GM12892 (cell line): ENCODE measurements at places on chromosomes 3 and 15.
A peak's percentile ranks its signal among the peaks of the same experiment; 100 is the strongest.

GRCh38 chr15:70033109-70033508, 64.6 kb downstream of the TLE3 start:
- DNase-seq = no peak

DNA sequence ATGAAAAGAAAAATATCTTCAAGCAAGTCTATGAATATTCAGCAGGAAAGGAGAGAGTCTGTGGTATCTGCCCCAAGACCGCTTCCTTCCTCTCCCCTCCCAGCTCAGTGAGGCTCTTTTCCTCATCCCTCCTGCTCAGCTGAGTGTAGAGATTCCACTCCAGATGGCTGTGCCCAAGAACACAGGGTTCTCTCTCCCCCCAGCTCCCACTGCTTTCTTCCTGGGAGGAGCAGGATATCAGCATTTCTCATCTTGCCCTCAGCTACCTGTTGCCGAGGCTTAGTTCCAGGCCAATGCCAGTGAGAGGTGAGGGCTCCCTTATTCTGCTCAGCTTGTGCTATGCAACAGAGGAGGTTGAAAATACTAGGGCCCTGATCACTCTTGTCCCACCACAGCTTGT, 211.9 kb downstream of the SV2B start:
- no peak for DNase-seq

GRCh38 chr3:153669527-153669926, 451.7 kb upstream of the ARHGEF26 start:
- no peak for DNase-seq

- no peak for DNase-seq
Measured at GRCh38 chr3:185843126-185843525, 18.3 kb upstream of the IGF2BP2 start.

- DNase-seq = no peak
Measured at GRCh38 chr3:100023595-100023994, 90.7 kb downstream of the FILIP1L start.

- no peak for DNase-seq
Measured at GRCh38 chr3:48716508-48716981, 476 bp downstream of the IP6K2 start.

- no peak for DNase-seq
Measured at GRCh38 chr3:56799251-56799882, 2.4 kb downstream of the ARHGEF3 start.

GRCh38 chr3:50519471-50520089, 16.1 kb upstream of the CACNA2D2 start:
- peak; percentile 60 for DNase-seq

DNA sequence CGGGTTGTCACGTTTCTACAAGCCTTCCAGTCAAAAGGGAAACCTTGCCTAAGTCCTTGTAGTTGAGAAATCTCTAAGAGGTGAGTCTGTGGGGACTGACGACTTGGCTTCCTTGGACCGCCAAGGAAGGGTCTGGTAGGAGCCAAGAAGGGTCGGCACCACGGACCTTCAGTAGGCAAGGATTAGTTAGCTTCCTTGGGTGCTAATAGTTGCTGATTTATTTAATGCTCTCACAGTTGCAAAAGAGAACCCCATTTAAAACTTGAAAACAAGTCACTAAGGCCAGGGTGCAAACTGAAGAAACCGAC, 361 bp upstream of the LCMT2 start:
- DNase-seq = no peak

GRCh38 chr3:135261916-135262315, 466.9 kb downstream of the EPHB1 start:
- no peak for DNase-seq

DNA sequence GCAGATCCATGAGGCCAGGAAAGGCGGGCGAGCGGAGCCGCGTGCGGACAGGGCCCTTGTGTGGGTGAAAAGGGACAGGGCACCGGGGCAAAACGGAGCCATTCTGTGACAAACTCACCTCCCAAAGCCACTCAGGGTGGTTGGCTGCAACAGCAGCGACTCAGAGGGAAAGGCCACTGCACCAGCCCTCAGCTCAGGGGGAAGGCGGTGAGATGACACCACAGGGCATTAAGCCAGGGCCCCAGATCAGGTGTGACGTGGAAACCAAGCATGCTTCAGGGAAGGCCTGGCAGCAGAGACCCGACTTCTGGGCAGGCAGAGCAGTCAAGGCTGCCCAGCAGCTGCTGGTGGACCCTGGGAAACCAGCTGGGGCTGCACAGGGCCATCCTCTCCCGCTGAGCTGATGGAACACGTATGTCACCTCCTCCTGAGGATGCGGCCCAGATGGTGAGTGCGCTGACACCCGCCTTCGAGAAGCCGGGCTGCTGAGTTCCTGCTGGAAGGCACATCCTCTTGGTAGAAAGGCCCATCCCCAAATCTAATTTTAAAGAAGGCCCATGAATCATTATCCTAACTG, 82.3 kb downstream of the CHSY1 start:
- no peak for DNase-seq

DNA sequence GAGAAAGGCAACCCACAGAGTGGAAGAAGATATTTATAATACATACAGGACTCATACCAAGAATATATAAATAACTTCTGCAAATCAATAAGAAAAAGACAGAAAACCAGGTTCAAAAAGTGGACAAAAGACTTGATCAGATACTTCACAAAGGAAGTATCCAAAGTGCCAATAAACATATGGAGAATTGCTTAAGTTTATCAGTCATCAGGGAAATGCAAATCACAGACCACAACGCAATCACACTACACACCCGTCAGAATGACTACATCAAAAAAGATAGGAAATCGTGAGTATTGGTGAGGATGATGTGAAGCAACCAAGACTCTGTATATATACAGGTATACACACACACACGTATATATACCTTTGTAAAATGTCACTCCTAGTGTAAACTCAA, 180.6 kb downstream of the FAM43A start:
- no peak for DNase-seq

GRCh38 chr15:70269991-70270751, 172.5 kb upstream of the TLE3 start:
- DNase-seq = no peak

GRCh38 chr15:39920510-39921273, 626 bp upstream of the GPR176 start:
- peak; percentile 82 for DNase-seq

DNA sequence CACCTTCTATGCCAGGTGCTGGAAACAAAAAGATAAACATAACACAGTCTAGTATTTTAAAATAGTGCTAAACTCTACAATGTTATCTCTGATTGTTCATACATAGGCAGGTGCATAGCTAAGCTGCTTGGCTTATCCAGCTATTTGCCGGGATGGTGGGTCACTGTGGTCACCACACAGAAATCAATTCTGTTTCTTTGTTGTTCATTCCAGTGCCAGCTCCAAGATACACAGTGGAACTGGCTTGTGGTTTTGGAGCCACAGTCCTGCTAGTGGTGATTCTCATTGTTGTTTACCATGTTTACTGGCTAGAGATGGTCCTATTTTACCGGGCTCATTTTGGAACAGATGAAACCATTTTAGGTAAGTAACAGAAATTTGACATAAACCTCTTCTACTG, 130.2 kb downstream of the IL1RAP start:
- no peak for DNase-seq

GRCh38 chr3:144549166-144549565, 577.5 kb downstream of the DIPK2A start:
- DNase-seq = no peak

GRCh38 chr3:126310816-126311215, 46.4 kb downstream of the KLF15 start:
- DNase-seq = no peak

- no peak for DNase-seq
Measured at GRCh38 chr15:82585072-82585471, 44.8 kb upstream of the RPS17 start.

- no peak for DNase-seq
Measured at GRCh38 chr15:101267320-101268104, 9.8 kb downstream of the SELENOS start.

GRCh38 chr15:94457661-94458060, 226.3 kb downstream of the MCTP2 start:
- DNase-seq = no peak

DNA sequence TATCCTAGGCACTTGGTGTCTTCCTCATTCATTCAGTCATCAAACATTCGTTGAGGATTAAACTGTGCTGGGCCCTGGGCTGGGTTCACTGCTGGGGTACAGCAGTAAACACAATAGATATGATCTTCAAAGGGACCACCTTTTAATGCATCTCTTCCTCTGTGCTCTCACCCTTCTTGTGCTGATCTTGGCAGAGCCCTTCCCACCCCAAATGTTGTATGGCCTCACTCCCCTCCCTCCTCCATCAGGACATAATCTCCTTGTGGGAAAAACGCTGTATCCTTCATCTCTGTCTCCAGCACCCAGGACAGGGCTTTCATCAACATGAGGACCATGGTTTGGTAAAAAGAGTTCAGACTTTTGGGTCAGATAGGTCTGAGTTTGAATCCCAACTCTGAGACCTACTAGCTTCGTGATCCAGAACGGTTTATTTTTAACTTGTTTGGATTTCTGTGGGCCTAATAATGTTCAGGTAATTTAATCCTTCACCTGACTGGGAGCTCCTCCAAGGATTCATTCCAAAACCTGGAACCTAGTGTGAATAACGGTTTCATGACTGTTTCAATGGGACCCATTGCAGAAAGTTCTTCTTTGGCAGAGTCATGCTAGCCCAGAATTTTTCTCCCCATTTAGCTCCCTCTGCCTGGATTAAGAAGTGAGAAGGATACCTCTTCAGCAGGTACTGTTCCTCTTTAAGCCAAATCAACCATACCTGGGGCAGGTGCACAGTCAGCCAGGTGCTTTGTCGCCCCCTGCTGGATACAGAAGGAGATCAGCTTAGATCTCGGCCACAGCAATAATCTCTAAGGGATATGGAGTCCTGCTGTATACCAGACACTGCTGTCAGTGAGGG, 5.2 kb upstream of the WNT7A start:
- peak; percentile 46 for DNase-seq

DNA sequence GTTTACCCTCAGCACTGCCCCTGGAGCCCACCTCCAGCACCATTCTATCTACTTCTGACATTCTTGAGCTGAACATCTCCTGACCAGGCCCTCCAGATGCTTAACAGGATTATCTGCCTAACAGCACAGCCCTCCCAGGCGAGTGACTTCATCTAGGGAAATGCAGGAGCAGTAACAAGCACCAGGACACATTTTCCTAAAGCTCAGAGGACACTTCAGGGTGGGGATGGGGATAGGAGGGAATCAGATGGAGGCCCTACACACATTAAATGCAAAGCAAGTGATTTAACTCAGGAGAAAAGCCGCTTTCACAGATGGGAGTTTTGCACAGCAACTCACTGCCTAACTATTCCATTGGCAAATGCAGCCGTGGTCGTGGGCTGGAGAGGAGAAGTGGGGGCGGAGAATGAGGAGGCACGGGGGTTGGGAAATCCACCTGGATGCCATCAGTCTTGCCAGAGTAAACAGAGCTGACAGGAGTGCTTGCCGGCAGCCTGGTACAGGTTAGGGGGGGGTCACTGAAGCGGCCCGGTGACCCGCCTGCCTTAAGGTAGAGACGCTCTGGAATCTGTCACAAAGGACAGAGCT, 21.3 kb upstream of the BNC1 start:
- DNase-seq = no peak

DNA sequence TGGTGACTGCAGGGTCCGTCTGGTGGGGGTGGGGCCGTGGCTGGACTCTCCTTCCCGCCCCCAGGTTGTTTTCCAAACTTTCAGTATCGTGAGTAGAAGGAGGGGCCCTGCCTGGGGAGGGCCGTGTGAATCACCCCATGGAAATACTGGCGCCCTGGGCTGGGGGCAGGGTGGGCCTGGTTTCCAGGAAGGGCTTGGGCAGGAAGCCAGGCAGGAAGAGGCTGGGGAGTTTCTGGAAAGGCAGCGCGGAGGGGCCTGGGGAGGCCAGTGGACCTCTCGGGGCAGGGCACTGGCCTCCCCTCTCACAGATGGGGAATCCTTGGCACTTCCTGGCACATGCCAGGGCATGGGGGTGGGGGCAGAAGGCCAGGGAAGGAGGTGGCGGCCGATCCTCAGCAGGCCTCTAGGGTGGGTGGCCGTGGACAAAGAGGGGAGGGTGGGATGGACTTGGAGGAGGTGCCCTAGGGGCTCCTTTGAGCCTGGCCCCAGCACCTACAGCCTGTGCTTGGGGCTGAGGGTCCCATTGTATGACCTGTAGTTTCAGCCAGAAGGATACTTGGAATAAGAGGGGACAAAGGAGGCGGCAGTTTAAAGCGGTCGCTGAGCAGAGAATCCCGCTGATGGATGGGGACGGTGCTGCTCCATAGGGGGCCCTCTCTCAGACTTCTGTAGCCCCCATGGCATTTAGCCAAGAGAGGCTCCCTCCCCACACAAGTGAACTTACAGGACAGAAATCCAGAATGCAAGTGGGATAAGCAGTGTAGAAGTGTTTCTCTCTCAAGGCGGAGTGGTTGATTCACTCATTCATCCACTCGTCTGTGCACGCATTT, 56.5 kb upstream of the GATA2 start:
- no peak for DNase-seq

- no peak for DNase-seq
Measured at GRCh38 chr3:71066356-71066755, 517.2 kb downstream of the FOXP1 start.

DNA sequence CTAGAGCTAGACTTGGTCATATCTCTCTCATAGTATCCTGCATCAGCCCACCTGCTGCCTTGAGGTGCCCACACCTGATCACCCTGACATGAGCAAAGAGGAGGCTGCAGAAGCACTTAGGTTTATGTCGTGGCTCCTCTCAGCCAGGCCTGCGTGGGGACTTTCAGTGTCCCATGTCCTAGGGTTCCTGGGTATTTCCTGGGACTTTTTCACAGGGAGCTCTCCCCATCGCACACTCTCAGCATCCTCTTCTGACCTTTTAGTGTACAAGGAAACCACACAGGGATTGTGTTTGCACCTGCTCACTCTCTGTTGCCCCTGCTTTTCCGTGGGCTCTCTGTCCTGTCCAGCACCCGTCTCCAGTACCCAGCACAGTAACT, 61.4 kb downstream of the ARNT2 start:
- DNase-seq = no peak

- DNase-seq = no peak
Measured at GRCh38 chr3:96209699-96210098, 604.7 kb upstream of the EPHA6 start.

GRCh38 chr3:11322931-11323330, 50.7 kb downstream of the ATG7 start:
- DNase-seq = no peak

- no peak for DNase-seq
Measured at GRCh38 chr15:85704720-85705429, 89.8 kb downstream of the KLHL25 start.

GRCh38 chr15:52563501-52564060, 5.2 kb downstream of the ARPP19 start:
- DNase-seq = no peak

GRCh38 chr3:73026111-73026759, 29.6 kb downstream of the PPP4R2 start:
- no peak for DNase-seq
